ENCODE measurements at places on chromosomes 2 and 18. TPM values are rescaled to one million over a fixed set of nuclear protein-coding genes. Genes with fewer than 3 reads are reported as not detected.

DNA sequence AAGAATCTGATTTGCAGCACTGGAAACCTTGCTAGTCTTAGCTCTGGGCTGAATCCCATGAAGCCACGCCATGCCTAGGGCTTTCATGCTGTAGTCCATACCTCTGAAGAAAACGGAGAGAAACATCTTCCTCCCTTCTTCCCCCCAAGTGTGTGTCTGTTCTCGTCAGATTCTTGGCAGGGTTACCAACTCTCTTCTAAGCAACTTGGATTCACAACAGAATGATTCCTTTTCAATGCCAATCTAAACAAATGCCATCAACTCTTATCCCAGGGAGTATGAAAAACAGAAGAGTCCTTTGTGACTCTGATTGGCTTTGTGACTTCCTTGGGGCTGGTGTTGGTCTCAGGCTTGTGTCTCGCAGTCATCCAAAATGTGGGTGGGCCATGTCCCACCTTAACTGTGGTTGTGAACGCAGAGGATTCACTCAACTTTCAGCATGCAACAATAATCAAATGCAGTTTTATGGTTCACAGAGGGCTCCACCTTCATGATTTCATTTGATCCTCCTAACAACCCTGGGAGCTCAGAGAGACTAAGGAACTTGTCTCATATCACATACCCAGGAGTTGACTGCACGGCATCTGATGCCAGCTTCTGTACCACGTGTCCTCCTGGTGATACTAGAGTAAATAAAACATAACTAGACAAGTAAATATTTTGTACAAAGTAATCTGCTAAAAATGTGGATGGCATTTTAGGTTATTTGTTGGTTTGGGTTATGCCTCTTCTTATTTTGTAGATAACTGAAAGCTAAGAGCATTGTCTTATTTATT is 186.0 kb upstream of the TNP1 start:
- DNase-seq = no peak

- no peak for DNase-seq
Observed at GRCh38 chr2:85505551-85506238, 33.3 kb upstream of the MAT2A start.

- peak; percentile 57 for DNase-seq
Observed at GRCh38 chr2:55519938-55520885, 694 bp downstream of the CFAP36 start.

- no peak for DNase-seq
Observed at GRCh38 chr18:55179425-55179824, 220.2 kb upstream of the CCDC68 start.

DNA sequence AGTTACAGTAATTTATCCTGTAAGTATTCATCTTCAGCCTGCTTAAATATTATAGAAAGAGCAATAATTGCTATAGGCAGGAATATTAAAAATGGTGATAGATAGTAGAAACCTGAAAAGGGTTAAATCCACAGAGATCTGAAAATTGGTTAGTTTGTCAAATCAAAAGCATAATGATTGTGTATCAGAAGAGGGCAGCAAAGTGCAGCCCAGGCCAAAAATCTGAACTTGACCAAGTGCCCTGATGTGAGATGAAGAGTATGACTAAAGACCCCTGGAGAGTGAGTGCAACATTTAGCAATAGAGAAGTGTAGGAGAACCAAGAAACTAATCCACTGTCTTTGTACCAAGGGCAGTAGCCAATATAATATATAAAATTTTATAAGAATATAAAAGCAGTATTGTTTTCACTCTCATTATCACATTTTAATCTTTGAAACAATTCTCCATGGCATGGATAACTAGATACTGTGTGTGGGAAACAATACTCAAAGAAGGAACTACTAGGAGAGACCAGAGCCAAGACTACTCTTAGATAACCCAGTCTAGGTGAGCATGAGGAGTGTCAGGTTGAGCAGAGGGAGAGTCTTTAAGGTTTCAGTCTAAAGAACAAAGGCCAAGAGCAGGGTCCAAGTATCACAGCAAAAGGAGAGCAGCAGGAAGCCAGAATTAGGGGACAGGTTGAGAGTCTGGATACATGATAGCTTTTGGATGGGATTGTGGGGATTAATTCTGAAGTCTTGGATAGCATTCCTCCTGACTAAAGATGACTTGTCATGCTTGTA is 148.7 kb downstream of the CALCRL start:
- no peak for DNase-seq

DSG1 gene
- not detected for total RNA-seq

Data from B cell (primary cell).